ENCODE measurements at places on chromosomes 13 and 19.

DNA sequence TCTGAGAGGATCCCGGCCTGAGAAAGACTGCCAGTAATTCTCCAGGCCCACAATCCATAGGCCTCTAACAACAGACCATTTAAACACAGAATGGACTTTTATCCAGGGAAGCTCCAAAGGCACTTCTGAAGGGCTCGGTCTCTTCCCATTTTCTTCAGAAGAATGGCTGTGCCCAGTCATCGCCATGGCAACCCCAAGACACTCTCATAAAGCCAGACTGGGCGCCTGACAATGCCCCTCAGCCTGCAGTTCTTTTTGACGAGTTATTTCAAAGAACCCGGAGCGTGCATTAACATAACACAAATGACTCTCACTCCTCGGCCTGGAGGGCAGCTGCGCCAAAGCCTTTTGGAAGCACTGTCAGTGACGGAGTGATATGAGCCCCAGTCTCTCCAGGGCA lies 61.0 kb downstream of the RASA3 start:
- no peak for DNase-seq

DNA sequence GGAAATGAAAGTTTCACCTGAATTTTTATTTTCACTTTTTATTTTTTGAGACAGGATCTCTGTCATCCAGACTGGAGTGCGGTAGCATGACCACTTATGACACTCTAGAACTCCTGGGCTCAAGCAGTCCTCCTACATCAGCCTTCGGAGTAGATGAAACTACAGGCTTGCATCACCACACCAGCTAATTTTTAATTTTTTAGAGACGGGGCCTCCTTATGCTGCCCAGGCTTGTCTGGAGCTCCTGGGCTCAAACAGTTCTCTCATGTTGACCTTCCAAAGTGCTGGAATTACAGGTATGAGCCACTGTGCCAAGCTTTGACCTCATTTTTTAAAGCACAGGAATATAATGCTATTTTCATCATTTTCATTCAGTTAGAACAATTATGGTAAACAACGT lies 297.0 kb upstream of the KLHL1 start:
- no peak for DNase-seq

DNA sequence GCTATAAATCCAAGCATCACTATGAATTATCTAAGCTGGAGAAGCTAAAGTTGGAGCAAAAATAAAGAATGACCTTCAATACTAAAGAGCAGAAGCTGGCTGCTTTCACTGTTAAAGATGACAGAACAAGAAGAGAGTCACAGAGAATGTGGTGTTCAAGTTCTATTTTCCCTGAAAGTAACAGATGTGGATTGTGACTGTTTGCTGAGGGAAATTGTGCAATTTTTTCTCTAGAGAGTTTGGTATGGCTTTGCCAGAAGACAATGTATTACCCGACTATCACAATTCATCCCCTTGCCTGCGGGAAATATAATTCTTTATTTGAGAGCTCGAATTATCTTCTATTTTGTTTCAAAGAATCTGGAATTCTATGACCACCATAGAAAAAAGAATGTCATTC lies 83.1 kb downstream of the TNFSF13B start:
- DNase-seq = no peak

DNA sequence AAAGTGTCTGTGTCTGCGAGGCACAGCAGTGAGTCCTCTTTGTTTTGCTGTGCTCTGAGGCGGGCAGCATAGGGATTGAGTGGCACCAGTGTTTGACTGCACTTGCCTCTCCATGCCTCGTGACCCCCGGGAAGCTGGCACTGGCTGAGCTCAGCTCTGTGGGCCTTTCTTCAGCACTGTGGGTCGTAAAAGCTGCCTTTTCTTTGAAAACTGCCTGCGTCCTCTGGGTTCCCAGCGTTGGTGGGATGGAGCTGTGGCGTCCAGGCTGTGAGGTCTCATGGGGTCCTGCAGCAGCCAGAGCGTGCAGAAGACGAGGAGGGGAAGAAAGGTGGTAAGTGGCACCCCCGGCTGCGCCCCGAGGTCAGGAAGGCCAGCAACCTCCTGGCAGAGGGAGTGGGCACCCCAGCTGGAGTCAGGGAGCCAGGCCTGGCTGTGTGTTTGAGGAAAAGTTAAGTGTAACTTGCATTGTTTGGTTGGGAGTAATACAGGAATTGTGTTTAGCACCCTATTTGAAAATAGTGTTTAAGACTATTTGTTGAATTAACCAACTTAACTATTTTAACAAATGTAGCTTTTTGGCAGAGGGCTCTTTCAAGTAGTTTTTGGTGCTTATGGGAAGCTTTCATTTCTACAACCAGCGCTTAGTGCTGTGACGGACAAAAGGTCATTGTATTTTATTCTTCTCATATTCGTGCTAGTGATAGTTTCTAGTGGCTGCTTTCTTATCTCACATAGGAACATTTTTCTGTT lies 79.3 kb upstream of the TEX29 start:
- no peak for DNase-seq

GRCh38 chr19:33445442-33446329 lies 72.2 kb downstream of the CEBPG start:
- no peak for DNase-seq

DNA sequence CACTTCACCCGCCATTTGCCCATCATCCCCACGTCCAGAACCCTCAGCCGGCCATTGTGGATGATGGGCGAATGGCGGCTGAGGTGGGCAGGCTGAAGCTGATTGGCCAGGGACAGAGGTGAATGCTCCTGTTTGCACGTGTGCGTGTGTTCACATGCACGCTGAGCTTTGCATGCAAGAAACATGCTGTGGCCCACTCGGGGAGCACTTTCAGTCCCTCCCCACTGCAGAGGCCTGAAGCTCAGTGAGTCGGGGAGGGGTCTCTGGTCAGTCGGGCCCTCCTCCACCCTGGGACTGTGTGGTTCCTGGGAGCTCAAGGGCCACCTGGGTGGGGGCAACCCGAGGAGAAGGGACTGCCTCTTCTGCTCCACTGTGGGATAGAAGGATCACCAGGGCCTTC lies 24.9 kb downstream of the CEBPA start:
- no peak for DNase-seq

GRCh38 chr13:27921961-27922882 lies 2.4 kb downstream of the PDX1 start:
- no peak for DNase-seq

- DNase-seq = peak; percentile 89
Measured at GRCh38 chr13:40666045-40666932, at the start of gene FOXO1. FOXO1 (minus strand) TSS chr13:40666641; CDS start chr13:40666212, 429 bp downstream.

Measured in A549 (cell line).